Activated naive CD4-positive, alpha-beta T cell treated with anti-CD3 and anti-CD28 coated beads for 36 hours (primary cell): ENCODE measurements at places on chromosomes 5 and 9. TPM values are rescaled to one million over a fixed set of nuclear protein-coding genes. Genes with fewer than 3 reads are reported as not detected.

The TMEM215 gene
- not detected for total RNA-seq

The COL5A1 gene
- total RNA-seq = 0.10 TPM

The OR1Q1 gene
- total RNA-seq = not detected

The PHF24 gene
- total RNA-seq = not detected

- no peak for DNase-seq
Measured at GRCh38 chr5:55033568-55033967, 9.5 kb downstream of the GZMK start.

DNA sequence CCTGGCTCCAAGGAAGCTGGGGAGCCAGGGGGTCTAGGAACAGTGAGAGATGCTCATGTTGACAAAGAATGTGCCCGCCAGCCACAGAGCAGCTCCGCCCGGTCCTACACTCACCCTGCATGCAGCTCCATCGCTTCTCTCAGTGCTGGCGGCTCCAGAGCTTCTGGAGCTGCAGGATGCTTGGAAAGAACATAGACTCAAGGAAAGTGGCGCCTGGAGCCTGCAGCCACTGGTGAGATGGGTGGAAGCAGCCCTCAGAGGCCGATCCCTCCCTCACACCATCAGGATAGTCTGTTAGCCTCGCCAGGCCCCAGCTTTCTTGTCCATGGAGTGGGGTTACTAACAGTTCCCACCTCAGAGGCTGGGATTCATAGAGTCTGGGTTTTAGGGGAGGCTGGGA is 26.4 kb upstream of the SLC6A19 start:
- DNase-seq = no peak

DNA sequence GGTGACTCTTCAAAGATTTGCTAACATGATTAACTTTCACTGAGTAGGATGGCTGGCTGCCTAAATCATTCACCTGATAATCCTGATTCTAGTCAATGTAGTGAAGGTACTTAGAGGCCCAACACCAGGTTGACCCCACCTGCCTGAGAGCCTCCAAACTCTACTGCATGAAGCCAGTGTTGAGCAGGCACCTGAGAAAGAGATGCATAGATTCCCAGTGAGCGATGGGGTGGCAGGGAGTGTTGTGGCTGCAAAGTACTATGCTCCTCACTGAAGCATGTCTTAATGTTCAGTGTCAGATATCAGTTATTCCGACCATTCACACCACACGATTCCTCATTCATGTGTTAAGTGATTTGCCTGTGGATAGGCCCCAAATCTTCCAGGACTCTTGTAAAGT is 804.4 kb downstream of the TLE4 start:
- no peak for DNase-seq
